ENCODE measurements at places on chromosomes 4 and X.
A peak's percentile ranks its signal among the peaks of the same experiment; 100 is the strongest.

GRCh38 chrX:110741213-110741796, 54.3 kb downstream of the CHRDL1 start:
- no peak for DNase-seq

GRCh38 chrX:39163581-39164126, 362.4 kb downstream of the MID1IP1 start:
- DNase-seq: no peak

DNA sequence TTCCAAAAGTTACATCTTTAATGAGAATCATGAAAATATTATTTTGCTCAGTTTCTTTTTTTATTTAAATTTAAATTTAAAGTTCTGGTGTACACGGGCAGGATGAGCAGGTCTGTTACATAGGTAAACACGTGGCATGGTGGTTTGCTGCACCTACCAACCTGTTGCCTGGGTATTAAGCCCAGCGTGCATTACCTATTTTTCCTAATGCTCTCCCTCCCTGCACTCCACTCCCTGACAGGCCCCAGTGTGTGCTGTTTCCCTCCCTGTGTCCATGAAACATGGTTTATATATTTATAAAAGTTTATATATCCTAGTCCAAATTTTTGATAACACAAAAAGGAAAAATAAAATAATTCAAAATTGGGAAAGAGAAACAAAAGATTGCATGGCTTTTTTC, 4.0 kb downstream of the AFP start:
- no peak for DNase-seq

DNA sequence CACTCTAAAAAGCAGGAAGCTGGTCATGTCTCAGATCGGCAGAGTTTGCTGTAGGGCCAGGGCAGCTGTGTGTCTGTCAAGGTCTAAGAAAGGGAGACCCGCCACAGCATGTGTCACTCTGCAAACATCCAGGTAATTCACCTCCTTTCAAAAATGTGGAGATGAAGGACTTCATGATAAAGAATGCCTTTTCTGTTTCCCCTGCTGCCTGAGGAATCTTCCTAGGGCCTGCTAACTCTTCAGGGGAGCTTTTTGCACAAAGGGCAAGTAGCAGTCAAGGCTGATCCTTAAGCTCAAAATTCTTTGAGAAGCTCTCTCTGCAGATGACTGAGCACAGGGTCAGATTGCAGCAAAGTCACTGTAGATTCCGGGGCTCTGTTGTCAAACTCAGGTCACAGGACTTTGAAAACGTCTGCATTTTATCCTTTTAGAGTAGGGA, 21.1 kb downstream of the RASL11B start:
- no peak for DNase-seq

GRCh38 chr4:146333187-146333894, 119.0 kb downstream of the REELD1 start:
- DNase-seq: peak; percentile 2

- DNase-seq: no peak
Measured at GRCh38 chr4:54447304-54447703, 210.5 kb upstream of the KIT start.

DNA sequence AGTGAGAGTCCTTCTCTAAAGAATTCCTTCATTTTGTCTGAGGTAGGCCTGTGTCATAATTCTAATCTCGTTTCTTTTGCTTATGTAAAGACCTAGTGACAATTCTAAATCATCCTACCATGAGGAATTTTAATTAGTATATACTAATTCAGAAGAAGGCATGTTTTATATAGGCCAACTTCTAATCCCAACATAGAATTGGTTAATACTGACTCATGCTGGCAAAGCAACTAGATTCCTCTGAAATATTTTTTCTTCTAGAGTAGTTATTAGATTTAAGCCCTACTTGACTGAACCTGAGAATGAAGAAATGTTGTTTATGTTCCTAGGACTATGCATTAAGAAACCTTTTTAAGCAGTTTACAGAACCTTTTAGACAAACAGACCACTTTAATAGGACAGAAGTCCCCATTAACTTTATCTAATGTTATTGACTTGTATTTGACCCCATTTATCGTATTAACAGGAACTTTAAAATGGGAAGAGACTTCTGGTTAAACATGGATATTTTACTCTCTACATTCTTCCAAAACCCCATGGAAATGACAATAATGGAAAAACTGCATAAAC, 56.1 kb upstream of the EIF1AX start:
- DNase-seq: no peak

DNA sequence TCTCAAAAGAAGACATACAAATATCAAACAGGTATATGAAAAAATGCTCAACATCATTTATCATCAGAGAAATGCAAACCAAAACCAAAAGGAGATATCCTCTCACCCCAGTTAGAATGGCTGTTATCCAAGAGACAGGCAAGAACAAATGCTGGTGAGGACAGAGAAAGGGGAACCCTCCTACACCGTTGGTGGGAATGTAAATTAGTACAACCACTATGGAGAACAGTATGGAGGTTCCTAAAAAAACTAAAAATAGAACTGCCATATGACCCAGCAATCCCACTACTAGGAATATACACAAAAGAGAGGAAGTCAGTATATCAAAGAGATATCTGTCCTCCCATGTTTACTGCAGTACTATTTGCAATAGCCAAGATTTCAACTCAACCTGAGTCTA, 83.5 kb downstream of the CDS1 start:
- DNase-seq: no peak

- DNase-seq: peak; percentile 23
Measured at GRCh38 chr4:101527188-101527587, 179.9 kb upstream of the PPP3CA start.

GRCh38 chr4:89957046-89957926, 62.6 kb downstream of the MMRN1 start:
- no peak for DNase-seq

DNA sequence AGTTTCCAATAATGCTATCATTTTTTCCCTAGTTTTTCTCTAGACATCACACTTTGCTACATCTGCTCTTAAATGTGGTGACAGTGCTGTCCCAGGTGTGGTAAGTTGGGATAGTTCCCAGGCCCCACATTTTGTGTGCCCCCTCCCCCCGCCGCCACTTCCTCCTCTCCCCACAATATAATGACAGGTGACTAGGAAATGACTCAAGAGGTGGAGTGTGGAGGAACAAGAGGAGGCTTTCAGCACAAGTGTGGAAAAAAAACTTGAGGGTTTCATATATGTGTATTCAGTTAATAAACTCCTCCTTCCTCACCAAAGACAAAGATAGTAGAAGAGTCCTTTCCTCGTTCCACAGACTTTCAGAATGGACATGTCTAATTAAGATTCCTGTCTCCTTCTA, 18.3 kb upstream of the IL21 start:
- no peak for DNase-seq

DNA sequence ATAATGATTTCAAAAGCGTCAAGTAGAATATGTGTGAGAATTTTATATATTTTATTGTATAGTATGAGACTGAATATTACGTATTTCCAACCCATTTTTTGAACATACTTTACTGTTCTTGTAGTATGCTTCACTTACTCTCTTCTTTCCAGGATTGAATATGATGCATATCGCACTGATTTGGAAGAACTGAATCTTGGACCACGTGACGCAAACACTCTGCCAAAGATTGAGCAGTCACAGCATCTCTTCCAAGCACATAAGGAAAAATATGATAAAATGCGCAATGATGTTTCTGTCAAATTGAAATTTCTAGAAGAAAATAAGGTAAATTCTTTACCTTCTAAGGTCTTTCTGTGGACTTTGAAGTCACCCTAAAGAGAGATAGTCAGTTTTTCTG, 48.1 kb upstream of the FHDC1 start:
- DNase-seq: no peak

DNA sequence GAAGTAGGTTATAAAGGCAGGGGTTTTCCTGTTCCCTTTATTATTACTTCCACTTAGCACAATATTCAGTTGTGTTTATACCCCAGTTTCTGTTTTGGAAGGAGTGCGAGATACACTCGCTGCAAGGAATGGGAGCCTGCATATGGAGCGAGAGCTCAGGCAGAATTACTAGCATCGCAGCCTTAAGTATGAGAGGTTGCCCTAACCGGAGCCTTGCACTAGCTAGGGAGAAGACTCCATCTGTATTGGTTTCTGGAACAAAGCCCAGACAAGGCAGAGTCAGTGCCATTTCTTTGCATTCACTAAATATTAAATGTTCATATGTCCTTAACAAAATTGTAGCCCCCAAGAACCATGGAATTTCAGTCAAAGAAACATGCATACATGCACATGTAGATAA, 6.2 kb upstream of the DCTD start:
- no peak for DNase-seq

GRCh38 chrX:16022580-16023200, 100.7 kb upstream of the GRPR start:
- DNase-seq: no peak

Measured in NB4 (cell line).